ENCODE measurements at places on chromosomes 12 and 14. TPM values are rescaled to one million over a fixed set of nuclear protein-coding genes. Genes with fewer than 3 reads are reported as not detected.

MGP gene
- total RNA-seq: 366 TPM

ZNF891 gene
- 3.2 TPM for total RNA-seq

CAPZA3 gene
- total RNA-seq: not detected

KRT82 gene
- not detected for total RNA-seq

PPP1R36 gene
- total RNA-seq: 5.7 TPM

KRT79 gene
- not detected for total RNA-seq

CLEC9A gene
- not detected for total RNA-seq

INHBC gene
- total RNA-seq: not detected

CD69 gene
- 8.4 TPM for total RNA-seq

TPH2 gene
- total RNA-seq: not detected

AMN gene
- 1.9 TPM for total RNA-seq

KRT74 gene
- not detected for total RNA-seq

EPS8 gene
- total RNA-seq: 321 TPM

STYK1 gene
- total RNA-seq: not detected

ACSM4 gene
- not detected for total RNA-seq

ARHGEF40 gene
- 32.3 TPM for total RNA-seq

DAO gene
- not detected for total RNA-seq

PPFIBP1 gene
- 115 TPM for total RNA-seq

Data from subcutaneous adipose tissue (tissue), 4 donors.